ENCODE measurements at places on chromosomes 2 and 18.

DNA sequence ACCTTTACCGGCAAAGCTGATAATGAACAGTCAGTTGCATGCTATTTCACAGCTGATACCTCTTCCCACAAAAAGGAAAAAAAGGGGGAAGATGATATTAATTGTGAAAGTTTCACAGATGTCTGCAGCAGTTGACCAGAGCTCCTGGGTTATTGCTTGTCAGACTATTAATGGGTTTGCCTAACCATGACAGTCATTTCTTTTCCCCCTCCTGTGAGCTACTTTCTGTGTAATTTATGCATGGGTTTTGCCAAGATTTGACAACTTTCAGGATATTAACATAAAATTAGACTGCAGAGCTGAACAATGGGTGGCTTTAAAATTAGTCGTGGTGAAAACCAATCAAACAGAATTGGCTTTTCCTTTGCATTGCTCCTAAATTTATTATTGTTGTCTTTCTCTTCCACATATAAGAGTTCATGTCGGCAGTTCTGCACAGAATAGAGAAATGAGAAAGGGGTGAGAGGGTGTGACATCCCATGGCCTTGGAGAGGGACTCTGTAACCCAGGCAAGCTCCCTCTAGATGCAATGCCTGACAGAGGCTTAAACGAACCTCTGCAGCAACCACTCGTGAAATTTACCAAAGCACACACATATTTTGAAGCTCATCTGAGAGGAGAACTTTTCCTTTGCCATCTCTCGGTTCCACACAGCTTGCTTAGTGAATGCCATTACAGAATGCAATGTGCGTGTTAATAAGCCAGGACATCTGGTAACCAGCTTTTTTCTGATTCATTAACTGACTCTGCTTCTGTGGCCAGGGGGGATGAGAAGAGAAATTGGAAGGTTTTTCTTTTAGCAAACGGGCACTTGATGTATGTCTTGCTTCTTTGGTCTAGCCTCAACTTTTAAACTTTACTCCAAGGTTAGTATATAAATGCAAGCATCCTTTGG lies 82.2 kb upstream of the ITGA4 start:
- DNase-seq: no peak

- DNase-seq: no peak
Observed at GRCh38 chr18:73535189-73535588, 612.4 kb downstream of the FBXO15 start.

GRCh38 chr2:222038067-222038802 lies 260.6 kb downstream of the PAX3 start:
- no peak for DNase-seq

DNA sequence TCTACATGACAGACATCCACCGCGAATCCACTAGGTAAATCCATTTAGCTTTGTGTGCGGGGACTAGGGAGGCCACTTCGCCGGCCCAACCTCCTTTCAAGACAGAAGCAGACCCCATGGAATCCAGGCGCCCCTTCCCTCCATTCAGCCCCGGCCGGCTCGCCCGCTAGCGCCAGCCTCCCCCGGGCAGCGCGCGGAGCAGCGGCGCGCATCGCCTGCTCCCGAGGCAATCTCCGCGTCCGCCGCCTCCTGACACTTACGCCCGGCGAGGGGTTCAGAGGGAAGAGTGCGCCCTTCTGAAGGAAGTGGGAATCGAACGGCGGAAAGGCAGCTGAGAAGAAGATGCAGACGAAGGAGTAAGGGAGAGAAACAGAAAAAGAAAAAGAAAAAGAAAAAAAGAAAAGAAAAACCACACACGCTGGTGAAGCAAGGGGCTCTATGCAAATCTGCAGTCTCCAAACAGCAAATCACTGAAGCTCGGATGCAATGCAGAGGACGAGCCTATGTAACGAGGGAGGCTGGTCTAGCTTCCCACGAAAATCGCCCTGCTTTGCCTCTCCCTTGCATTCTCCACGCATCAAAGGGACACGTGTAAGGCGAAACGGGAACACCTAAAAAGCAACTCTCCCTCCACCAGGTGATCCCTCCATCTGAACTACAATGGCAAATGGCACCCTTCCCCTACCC lies 684.4 kb downstream of the NRXN1 start:
- no peak for DNase-seq

- no peak for DNase-seq
Observed at GRCh38 chr2:134308474-134309385, 54.9 kb downstream of the MGAT5 start.

DNA sequence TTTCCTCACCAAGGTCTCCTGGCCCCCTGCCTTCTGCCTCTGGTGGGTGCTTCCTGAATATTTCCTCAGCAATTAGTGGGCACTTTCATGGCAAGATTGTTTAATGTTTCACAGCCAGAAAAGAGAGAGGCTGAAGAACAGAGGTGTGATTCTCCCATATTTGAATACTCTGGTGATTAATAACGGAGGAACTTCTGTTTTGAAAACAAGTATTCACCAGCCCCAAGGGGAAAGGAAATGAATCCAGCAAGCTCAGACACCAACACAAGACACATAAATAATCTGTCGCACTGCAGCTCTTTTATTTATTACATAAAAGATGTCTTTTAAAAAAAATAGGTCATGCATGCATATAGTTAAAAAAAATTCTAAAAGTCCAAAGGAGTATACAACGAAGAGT lies 57.7 kb downstream of the MRPL35 start:
- DNase-seq: peak; percentile 16

DNA sequence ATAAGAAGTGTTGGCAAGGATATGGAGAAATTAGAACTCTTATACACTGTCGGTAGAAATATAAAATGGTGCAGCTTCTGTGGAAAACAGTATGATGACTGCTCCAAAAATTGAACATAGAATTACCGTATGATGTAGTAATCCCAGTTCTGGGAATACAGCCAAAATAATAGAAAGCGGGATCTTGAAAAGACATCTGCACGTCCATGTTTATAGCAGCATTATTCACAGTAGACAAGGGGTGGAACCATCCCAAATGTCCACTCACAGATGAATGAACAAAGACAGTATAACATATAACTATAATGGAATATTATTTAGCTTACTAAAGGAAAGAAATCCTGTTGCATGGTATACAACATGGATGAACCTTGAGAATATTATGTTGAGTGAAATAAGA lies 257.7 kb downstream of the TDRD15 start:
- no peak for DNase-seq
